ENCODE measurements at places on chromosomes 11 and 22.

DNA sequence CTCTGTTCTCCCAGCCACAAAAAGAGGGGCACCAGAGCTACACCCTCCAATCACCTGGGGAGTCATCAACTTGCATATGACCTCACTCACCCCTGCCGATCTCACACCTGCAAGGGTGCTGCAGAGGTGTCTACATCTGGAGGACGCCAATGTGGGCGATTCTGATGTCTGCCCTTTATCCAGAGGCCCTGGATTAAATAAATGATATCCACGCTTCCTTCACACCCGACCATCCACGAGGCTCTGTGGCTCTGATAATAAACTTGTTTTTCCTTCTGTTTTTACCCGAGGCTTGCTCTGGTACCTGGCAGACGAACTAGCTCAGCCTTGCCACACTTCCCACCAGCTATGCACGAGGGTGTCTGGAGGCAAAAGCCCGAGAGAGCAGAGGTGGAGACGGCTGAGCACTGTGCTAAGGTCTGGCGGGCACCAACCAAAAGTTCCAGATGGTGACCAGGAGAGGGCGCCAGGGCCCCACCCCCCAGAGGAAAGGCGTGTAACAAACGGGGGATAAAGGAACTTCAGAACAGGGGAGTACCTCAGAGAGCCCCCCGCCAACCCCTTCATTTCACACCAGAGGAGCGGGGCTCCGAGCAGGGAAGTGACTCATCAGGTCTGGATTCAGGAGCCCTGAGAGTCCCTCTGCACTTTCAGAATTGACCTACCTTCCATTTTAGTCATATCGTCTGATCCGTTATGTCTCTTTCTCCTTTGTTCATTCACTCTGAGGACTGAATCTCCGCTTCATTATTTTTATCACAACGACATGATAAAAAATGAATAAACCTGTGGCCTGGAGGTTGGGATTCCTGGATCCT, 13.5 kb downstream of the SCN3B start:
- peak; percentile 55 for DNase-seq

DNA sequence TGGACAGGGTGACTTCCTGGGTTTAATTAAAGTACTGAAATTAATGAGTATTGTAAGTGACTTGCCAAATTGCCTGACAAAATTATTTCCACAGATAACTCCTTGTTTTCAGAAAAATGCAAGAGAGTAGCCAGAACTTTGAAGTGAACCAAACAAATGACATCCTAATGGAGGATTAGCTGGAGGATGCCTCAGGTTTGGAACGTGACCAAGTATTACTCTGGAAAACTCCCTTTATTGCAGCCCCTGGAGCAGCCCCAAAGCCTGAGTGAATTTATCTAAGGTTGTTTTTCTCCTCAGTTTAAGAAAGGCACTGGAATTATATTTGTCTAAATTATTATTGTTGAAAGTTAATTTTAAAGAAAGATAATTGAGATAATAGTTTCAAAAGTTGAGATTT, 343.6 kb upstream of the MTNR1B start:
- no peak for DNase-seq

GRCh38 chr11:97498891-97499290, 1109.1 kb downstream of the JRKL start:
- no peak for DNase-seq

- DNase-seq, result no peak
These were observed 173.4 kb downstream of the NCAM1 start for GRCh38 chr11:113134626-113135025.

DNA sequence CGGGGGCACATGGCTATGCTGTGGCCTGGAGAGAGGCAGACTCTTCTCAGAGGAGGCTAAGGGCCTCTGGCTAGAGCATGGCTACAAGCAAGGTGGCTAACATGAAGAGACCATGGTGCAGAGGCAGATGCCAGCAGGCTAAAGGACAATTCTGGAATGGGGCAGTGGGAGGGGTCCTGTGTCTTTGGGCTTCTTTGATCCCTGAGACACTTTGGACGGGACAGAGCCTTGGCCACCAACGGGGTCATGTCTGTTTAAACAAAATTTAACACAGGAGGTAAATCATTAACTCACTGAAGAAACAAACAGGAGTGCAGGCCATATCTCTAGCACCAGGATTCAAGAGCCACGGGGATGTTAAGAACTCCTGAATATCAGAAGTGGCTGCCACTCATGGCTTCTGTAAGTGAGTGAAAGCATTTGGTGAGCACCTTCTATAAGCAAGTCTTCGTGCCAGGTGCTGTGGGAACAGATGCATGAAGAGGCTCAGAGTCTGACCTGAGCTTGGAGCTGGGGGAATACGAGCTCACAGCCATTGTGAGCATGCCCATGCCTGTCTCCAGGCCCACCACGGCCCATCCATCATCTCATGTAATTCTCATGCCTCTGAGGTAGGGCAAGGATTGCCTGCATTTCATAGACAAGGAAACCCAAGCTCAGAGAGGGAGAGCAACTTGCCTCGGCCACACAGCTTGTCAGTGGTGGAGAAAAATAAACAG, 18.3 kb upstream of the ZNRF3 start:
- DNase-seq, result no peak

DNA sequence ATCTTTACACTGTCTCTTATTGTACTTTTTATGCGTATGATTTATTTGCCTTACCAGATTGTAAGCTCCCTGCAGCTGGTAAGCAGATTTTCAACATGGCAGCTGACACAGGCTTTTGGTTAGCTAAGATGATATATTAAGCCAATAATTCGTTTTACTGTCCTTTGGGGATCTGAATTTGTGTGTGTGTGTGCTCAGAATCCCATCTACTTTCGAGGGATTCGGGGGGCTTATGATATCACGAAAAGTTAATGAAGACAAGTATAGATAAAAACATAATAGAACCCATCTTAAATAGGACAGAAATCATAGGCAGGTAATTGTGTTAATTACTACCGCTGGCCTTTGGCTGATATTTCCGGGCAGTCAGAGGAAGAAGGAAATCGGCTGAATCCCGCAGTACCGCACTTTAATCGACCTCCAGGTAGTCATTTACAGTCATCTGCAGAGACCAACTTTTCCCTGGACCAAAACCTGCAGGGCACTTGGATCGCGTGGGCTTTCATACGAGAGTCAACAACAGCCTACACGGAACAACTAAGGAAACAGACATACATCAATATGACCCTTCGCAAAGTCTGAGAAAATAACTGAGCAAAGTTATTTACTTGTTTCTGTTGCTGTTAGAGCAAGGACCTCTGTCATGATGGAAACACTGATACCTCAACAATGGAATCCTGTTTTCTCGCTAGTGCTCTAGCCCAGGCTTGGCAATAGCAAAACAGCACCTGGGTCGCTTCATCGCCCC, 802 bp downstream of the KBTBD3 start:
- no peak for DNase-seq

DNA sequence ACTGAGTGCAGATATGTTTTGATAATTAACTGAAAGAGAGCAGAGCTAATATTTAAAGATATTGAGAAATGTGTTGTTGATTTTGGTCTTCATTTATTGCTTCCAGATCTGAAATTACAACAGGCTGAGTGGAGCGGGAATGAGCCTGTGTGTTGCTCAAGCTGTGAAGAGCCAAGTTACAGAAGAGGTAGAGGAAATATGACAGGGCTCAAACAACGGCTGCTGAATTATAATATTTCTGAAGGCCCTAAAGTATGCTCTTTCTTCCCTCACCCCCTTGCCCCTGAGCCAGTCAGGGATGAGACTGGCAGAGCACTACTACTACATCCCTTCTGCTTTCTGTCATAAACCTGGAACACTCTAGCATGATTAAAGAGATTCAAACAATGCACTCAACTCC, 115.6 kb downstream of the FANCF start:
- no peak for DNase-seq

GRCh38 chr22:22348127-22348814, 103.7 kb downstream of the VPREB1 start:
- DNase-seq, result no peak

- no peak for DNase-seq
These were observed 169.4 kb downstream of the TBC1D22A start for GRCh38 chr22:46931881-46932280.

- no peak for DNase-seq
These were observed 66.6 kb downstream of the ENDOD1 start for GRCh38 chr11:95156133-95156721.

DNA sequence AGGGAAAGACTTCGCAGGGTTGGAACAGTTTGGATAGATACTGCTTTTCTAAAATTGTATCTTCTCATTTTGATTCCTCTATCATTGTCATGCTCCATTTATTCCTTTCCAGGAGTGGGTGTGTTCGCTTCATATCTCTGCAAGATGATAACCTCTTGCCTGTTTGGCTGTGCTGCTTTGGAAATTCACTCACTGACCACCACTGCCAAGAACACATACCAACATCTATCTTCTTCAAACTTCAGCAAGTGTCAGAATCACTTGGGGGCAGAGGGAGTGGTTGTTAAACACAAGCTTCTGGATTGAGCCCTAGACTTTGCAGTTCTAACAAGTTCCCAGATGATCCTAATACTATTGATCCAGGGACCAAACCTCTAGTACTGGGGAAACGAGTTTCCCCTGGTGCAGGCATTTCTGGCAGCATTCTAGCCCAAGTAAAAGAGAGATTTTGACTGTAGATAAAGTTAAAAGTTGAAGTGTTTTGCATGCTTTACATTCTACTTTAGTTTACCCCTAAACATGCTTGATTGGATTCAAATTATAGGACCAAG, 11.5 kb upstream of the DKK3 start:
- DNase-seq, result no peak

DNA sequence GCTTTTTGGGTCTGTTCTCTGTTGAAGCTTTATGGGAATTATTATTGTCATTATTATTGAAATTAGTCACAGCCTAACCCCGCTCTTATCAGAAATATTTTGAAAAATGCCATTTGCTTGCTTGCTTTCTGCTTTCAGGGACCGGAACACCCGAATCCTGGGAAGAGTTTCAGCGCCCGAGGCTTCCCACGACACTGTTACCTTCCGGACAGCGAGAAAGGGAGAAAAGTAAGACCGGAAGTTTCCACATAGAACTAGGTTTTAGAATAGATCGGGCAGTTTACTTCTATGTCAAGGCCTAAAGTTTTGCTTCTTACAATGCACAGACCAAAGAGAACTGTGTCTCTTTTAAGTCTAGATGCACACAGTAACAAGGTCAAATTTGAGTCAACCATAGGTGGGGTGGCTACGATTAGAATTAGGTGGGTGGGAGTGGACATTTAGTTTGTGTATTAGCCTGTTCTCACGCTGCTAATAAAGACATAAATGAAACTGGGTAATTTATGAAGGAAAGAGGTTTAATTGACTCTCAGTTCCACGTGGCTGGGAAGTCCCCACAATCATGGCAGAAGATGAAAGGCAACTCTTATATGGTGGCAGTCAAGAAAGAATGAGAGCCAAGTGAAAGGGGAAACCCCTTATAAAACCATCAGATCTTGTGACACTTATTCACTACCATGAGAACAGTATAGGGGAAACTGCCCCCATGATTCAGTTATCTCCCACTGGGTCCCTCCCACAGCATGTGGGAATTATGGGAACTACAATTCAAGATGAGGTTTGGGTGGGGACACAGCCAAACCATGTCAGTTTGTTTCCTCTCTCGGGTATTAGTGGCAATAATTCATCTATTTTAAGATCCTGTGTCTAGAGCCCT, 12.9 kb downstream of the MPEG1 start:
- DNase-seq, result no peak
